ENCODE measurements at places on chromosomes 4 and X.

GRCh38 chrX:102979536-102979935 lies 42.5 kb downstream of the RAB40AL start:
- DNase-seq: peak; percentile 83

DNA sequence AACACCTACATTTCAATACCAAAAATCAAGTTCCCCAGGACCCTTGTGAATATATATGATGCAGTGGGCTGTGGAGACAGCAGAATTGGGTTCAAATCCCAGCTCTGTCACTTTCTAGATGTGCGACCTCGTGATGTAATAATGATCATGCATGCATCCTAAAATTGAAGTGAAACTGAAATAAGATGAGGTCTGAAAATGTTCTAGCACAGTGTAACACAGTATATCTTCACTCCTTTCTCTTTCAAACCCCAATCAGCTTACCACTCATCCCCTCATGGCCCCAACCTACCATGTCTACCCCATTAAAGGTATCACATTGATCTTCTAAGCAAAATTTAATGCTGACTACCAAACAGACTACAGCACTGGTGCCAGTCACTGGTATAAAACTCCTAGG lies 69.9 kb upstream of the BRS3 start:
- no peak for DNase-seq

DNA sequence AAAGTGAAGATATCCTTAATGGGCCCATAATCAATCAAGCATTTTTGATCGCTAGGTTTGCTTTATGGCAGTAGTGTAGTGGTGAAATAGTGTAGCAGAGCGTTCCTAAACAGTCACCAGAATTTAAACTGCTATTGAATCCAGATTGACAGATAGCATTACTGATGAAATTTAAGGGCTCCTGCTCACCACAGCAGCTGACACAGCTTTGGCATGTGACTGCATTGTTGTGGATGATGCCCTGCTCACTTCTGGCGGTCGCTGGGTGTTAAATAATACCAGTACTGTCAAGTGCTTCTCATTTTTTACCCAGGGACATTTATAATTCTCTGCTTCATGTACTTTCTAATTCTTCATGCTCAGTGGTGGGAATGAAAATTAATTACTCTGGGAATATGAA lies 102.0 kb upstream of the ARHGAP24 start:
- DNase-seq: no peak

DNA sequence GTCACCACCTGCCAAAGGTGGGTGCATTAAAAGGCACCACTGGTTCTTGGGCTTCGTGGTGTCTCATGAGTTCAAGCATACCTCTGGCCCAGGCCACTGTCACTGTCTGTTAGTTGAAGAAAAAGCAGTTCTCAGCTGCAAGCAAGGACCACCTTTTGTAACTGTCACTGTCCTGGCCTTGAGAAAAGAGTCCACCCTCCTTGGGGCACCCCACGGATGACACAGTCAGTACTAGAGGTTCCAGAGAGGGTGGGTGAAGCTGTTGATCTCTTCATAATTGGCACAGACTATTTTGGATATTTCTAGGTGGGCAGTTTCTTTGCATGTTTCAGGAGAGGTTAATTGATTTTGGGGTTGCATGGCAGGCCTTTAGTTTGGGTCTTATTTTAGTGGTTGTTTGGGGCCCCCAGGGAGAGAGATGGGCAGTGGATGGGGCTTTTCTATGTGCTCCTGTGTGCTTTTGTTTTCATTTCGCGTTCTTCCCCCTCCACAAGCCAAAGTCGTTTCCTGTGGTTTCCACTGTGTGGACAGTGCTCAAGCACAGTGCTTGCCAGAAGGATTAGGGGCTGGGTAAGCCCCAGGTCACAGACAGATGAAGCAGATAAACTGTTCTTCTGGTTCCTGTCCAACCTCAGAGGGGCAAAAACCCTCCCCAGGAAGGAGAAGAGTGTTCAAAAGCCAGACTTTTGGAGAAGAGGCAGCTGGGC lies 156.2 kb upstream of the PPP1R2C start:
- DNase-seq: no peak

- DNase-seq: no peak
Measured at GRCh38 chr4:41887821-41888686, 47.2 kb upstream of the TMEM33 start.

DNA sequence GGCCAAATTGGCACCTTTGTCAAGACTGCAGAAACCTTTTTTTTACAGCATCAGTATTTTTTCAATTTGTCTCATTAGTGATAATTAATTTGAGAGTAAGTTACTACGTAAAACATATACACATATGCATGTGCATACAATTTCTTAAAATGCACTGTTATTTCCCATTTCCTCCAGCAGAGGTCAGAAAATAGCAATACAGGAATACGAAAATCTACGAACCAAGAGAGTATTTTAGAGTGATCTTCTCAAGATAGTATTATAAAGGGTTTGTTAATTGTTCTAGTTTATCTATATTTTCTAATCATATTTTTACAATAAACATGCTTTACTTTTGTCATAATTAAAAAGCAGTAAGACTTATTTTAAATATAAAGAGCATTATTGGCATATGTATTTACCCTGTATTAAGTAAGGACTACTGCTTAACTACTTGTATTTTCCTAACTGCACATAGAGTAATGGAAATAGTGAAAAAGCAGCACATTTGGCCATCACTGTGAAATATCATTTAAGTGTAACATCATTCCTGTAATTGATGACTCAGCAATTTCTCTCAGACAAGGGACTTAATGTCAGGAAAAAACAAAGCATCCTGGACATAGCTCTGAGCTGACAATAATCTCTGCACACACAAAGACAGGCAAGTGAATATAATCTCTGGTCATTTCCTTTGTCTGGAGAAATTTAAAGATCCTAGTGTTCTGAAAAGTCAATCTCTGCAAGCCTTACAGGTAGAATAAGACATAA lies 45.6 kb downstream of the MAOB start:
- peak; percentile 14 for DNase-seq

Data from mammary epithelial cell (primary cell).